ENCODE measurements at places on chromosomes 6 and 20.

- DNase-seq, result no peak
Observed at GRCh38 chr20:47809161-47809960, 24.1 kb upstream of the SULF2 start.

- peak; percentile 23 for DNase-seq
Observed at GRCh38 chr20:53071833-53072232, 99.7 kb downstream of the TSHZ2 start.

DNA sequence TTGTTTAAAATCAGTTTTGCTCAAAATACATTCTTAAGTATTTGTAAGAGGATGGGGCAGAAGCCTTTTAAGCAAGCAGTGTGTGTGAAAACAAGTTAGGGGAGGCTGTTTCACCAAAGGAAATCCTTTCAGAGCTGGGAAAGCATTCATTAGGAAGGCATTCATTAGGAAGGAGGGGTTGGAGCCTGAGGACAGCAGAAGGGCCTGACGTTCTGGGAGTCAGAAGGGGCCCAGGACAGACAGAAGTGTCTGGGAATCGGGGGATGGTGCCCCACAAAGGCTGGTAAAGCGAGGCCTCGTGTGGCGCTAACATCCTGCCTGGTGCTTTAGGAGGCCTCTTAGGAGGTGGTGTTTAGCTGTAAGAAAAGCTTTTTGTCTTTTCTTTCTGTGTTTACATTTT is 80.6 kb upstream of the NXT1 start:
- DNase-seq, result no peak

DNA sequence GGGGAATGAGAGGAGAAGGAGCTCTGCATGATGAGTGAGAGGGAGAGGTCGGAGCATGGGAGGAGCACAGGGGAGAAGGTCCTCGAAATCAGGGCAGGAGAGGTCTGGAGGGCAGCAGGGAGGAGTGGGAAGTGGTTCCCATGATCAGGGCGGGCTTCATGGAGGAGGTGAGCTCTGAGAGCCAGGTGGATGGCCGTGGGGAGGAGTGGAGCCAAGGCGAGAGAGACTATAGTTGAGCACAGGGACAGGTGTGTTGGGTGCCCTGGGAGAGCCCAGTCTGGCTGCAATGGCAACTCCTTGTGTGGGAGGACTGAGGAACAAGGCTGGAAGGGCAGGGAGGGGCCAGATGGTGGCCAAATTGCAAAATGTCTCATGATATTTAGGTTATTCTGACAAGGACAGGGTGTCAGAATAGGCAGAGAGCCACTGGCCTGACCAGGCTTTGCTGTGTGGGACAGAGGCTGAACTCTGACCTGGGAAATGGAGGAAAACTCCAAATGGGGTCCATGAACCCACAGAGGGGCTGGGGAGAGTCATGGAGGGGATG is 21.4 kb downstream of the TTBK1 start:
- no peak for DNase-seq

GRCh38 chr6:37793067-37793466 is 26.5 kb upstream of the ZFAND3 start:
- no peak for DNase-seq

GRCh38 chr6:100453701-100454521 is 10.8 kb downstream of the SIM1 start:
- no peak for DNase-seq

DNA sequence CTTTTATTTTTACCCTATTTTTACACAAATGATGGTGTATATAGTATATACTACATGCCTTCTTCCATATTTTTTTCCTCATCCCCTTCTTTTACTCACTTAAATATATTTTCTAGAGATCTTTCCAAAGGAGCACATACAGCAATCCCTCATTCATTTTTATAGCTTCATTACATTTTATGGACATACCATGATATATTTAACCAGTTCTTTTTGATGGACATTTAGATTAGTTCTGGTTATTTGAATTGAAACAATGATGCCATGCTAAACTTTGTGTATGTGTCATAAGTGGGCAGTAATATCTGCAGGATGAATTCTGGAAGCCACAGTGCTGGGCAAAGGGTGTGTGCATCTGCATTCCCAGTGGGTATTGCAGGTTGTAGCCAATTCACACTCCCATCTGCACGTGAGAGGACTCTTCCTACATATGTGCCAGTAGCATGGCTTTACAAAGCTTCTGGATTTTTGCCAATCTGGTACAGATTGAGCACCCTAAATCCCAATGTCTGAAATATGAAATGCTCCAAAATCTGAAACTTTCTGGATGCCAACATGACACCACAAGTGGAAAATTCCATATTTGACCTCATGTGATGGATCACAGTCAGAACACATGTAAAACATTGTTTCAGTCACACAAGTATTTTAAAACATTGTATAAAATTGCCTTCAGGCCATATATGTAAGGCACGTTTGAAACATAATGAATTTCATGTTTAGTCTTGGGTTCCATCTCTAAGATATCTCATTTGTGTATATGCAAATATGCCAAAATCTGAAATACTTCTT is 127.2 kb downstream of the ARID1B start:
- no peak for DNase-seq

DNA sequence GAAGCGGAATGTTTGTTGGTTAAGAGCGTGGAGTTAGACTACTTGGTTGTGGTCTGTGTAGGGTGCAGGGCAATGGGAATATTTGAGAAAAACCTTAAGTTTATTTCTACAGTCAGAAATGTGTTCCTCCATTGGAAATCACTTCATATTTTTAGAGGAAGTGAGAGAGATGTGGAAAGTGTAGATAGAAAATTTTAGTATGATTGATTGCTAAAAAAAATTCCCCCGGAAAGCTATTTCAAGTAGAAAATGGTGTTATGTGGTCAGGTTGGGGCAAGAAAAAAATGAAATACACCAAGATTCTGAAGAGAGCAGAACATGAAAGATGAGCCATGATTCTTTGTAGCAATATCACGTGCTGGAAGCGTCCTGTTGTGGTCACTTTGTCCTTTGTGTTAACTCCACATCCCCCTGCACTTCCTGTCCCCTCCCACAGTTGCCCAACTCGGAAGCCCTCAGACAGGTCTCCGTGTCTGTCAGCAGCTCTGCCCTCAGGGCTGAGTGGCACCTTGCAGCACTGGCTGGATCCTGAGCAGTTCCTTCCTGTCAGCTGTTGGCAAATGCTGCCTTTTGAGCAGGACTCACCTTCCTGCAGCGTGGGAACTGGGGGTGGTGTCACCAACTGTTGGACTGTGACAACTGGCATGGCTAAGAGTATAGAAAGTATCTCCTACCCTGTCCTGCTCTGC is 137.5 kb upstream of the SLC24A3 start:
- peak; percentile 2 for DNase-seq

GRCh38 chr6:84095156-84095555 is 61.6 kb downstream of the MRAP2 start:
- DNase-seq, result no peak

- no peak for DNase-seq
Observed at GRCh38 chr20:63431944-63432343, 40.5 kb downstream of the KCNQ2 start.

- DNase-seq, result no peak
Observed at GRCh38 chr20:46134716-46135115, 16.6 kb downstream of the CD40 start.

DNA sequence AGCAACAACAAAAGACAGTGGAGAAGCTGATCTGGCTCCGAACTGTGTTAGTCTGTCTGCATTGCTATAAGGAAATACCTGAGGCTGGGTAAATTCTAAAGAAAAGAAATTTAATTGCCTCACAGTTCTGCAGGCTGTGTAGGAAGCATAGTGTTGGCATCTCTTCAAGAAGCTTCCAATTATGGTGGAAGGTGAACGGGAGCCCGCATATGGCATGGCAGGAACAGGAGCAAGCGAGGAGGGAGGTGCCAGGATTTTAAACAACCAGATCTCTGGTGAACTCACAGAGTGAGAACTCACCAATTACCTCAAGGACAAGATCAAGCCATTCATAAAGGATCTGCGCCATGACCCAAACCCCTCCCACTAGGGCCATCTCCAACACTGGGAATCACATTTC is 293.5 kb downstream of the SMOC2 start:
- no peak for DNase-seq

DNA sequence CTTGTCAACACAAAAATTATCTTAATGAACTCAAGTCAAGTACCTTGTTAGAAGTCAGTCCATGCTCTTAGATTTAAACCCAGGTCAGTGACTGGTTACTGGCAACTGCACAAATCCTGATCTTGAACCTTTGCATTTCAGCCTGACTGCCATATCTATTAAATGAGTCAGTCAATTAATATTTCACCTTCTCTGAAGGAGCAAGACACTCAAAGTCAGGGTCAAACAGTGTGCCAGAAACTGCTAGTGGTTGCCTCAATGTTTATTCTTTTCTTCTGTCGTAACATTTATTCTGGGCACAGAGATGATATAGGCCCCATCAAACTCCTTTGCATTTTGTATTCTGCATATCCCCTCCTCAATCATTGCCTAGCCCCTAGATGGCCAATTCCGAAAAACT is 193.9 kb upstream of the MOCS1 start:
- DNase-seq, result no peak

- DNase-seq, result no peak
Observed at GRCh38 chr6:56798163-56798562, 155.5 kb upstream of the DST start.

- no peak for DNase-seq
Observed at GRCh38 chr6:92180090-92180489, 1239.3 kb downstream of the EPHA7 start.

DNA sequence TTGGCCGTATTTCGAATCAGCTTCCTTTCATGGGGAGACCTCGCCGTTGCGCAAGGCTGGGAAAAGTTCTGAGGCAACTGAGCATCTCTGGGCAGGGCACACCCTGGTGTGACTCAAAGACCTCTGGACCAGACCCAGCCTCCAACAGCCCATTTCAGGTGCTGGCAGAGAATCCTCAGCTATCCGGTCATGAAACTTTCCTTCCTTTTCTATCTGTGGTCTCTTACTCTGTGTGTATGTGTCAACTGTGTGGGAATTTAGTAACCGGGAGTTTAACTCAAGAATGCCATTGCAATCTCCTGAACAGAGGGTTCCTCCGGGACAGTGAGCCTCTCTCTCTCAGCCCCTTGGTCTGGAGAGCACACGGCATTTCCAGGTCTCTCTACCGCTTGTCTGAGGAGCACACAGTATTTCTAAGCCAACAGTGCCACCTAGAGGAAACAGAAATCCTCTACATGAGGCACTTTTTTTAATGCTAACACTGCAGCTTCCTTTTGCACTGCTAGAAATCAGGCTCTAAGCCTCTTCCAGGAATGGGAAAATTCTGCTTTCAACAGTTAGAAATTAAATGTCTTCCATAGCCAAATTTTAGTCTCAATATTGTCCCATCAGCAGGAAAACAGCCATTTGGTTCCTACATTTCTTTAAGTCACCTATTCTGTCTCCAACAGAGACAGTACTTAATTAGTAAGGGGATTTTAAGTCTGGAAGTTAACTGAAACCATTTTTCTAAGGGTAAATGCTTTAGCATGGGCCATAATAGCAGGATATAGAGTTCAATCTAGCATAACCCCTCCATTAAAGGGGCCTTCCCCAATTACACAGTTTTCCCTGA is 32.7 kb downstream of the PLN start:
- no peak for DNase-seq

DNA sequence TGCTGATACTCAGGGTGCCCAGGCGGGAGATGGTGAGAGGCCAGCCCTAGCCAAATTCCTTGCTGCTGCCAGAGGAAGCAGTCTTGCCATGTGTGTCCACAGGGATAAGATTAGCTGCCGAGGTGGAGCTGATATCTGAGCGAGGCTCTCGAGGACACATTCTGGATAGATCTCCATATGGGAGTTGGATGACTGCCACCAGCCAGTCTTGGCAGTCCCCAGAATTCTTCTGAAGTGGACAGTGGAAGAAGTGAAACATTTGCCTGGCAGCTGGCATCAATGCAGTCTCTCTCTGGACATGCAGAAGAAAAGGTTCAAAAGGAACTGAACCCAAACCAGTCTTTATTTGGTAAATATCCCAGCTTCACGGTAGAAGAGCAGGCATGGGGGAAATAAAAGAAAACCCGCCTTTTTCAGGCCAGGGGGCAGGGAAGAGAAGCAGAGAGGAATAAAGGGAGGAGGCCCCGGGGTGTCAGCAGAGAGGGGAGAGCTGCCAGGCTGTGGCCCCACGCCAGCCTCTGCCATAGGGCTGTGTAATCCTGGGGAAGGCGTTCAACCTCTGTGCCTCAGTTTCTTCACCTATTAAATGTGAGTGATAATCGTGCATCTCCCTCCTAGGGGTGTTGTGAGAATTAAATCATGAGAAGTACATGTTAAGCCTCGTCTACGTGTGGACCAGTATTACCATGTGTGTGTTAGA is 3.7 kb upstream of the FUCA2 start:
- DNase-seq, result no peak

DNA sequence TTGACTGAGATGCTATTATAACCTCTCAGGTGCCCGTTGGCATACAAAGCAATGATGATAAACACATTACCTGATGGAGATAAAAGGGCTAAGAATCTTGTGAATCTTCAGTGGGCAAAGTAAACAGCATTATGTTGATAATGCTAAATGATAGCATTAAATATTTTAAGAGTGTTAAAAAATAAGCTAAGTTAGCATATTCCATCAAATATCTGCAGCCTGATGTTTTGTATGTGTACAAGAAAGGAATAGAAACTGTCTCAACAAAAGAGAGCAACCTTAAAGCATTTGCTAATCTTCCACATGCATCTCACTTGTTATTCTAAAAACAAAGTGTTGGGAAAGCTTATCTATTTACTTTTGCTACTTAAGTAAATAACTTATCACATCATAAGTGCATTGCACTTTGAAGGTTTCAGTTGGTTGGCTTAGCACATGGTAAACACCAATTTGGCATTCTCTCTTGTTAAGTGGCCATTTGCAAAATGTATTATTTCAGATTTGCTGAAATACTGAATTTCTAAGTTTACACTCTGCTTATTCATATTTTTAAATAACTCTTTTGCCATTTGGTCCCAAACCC is 151.6 kb downstream of the SYNDIG1 start:
- DNase-seq, result no peak

GRCh38 chr20:41533537-41534136 is 84.5 kb downstream of the CHD6 start:
- DNase-seq, result no peak

- DNase-seq, result no peak
Observed at GRCh38 chr6:11271228-11272020, 39.0 kb upstream of the NEDD9 start.

DNA sequence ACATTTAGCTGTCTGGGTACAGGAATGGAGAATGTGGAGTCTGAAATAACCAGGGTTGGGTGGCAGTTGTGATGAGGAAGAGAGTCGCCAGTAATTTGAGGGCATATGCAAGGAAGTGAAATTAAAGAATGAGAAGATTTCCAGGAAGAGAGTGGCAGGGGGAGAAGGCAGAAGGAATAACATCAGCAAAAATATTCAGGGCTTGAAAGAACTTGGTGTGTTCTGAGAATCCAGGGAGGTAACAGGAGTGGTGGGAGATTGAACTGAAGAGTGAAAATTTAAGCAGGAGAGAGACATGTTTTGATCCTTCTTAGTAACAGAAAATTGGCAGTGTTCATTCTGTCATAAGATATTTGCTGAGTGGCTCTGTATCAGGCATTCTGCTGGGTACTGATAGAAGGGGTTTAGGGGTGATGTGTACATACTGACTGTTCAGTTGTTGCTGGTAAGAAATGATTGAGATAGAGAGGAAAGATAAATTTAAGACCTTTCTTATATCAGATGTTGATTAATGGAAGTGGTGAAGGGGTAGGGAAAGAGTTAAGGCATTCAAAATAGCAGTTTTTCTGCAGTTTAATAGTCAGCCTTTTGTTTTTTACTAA is 54.7 kb downstream of the PHF20 start:
- no peak for DNase-seq
